ENCODE measurements at places on chromosomes 7 and 10. TPM values are rescaled to one million over a fixed set of nuclear protein-coding genes. Genes with fewer than 3 reads are reported as not detected.

GRCh38 chr10:128257428-128257827 lies 131.2 kb upstream of the MKI67 start:
- DNase-seq = no peak

Gene FOXP2
- polyA plus RNA-seq = 11.1 TPM

DNA sequence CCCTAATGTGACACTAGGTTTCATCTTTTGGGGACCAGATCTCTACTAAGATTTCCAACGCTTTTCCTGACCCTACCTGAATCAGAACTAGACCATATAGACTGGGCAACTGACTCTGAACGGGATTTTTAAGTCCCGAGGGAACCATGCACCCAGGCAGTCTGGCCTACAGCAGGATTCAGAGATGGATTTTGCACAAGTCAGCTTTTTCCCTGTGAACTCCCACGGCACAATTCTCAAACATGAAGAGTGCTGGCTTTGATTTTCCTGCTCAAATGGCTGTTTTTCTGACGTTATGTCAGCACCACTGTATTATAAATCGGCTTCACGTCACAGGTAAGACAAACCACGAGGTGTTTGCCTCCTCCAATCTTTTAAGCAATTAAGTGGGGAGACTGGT lies 409.1 kb downstream of the TCERG1L start:
- no peak for DNase-seq

- no peak for DNase-seq
These were observed 150.2 kb upstream of the PRSS58 start for GRCh38 chr7:142407939-142408570.

Gene MINDY3
- polyA plus RNA-seq = 50.3 TPM

DNA sequence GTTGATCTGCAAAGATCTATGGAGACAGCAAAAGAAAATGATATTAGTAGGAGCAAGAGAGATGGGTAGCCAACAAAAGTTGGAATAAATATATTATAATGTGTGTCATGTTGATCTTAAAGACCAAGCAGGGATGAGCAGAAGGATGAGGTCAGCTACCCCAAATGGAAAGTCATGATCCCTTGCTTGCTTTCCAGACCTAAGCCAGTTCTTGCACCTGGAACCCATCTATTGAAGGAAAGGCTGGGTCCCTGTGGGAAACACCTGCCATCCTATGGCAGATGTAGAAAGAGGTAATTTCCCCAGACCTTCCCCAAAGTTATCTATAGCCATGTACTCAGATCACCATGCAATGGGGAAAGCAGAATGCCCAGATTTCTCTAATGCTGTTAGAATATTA lies 52.5 kb downstream of the LYZL2 start:
- no peak for DNase-seq

- DNase-seq = no peak
These were observed 839.1 kb upstream of the SORCS1 start for GRCh38 chr10:108003576-108003975.

GRCh38 chr7:16791071-16791470 lies 13.7 kb downstream of the AGR2 start:
- DNase-seq = no peak

DNA sequence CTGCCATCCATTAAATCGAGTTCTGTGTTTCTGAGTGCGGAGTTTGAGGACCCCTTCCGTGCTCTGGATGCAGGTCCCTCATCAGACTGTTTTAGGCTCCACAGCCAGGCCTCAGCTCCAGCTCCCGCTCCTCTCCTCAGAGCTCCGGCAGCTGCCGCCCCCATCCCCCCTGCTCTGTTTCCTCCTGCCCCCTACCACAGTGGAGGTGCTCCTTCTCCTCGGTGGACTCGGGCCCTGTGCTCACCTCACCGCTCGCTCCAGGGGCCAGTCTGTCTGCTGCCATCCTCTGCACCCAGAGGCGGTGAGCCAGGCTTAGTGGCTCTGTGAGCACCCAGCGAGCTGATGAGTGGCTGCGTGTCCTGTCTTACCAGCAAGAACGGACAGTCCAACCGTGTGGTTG lies 21.4 kb upstream of the PRKAR1B start:
- DNase-seq = no peak

Gene AZGP1
- 62.9 TPM for polyA plus RNA-seq

DNA sequence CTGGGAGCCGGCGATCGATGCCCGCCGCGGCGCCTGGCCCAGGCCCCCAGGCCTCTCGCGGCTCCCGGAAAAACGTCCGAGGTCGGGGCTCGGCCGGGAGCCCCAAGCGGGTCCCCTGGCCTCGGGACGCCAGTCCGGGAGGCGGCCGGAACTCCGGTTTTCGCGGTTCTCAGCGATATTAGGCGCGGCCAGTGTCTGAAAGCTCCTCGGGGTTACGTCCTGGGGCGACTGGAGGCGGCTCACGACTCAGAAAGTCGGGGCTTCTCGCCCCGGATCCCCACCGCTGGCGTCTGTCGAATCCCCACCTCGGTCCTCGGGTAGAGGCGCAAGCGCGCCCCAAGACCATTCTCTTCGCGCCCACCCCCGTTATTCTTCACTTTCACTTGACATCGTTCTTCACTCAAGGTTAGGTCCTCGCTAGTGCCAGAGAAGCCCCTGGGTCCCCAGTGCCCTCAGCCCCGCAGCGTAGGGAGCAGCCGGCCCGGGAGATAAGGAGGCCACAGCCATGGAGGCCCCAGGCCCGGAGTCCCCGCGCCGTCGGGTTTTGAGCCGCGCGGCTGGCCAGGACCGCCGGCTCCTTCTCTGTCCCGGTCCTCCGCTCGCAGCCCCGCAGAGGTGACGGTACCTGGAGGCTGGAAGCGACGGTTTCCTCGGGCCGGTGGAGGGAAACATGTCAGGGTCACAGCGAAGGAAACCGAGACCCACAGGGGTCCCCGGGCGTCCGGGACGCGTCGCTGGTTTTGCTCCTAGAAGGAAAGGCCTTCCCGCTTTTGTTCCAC lies 35.2 kb upstream of the EBLN1 start:
- DNase-seq = peak; percentile 59

- no peak for DNase-seq
These were observed 34.4 kb upstream of the OTUD1 start for GRCh38 chr10:23404461-23404980.

DNA sequence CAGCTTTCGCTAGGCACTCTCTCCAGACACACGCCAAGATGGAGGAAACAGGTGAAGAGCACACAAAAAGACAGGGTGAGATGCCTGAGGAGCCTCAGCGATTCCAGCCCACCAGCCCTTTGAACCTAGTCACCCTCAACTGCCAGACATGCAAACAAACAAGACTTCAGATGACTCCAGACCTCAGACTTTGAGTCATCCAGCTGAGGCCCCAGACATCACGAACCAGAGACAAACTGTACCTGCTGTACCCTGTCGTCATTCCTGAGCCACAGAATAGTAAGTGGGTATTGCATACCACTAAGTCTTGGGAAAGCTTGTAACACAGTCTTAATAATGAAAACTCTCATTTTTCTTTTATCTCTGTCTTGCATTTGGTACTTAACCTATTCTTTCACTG lies 126.6 kb upstream of the LSM8 start:
- no peak for DNase-seq

DNA sequence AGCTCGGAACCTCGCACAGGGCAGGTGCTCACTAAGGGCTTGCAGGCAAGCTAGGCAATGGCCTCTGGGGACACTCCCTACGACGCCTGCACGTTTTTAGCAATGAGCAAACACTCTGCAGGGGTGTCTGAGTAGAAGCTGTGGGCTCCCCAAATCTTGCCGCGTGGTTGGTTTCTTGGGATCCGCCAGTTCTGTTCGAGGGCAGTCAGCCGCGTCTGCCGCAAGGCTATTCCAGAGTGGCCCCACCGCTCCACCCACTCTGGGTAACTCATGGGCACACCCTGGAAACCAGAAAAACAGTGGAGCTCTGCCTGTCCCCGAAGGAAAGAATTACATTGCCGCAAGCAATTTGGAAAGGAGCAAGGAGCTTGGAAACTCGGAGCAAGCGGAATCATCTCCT lies 189.3 kb upstream of the LYZL2 start:
- DNase-seq = no peak

- DNase-seq = no peak
These were observed 37.1 kb downstream of the COL26A1 start for GRCh38 chr7:101399759-101400158.

DNA sequence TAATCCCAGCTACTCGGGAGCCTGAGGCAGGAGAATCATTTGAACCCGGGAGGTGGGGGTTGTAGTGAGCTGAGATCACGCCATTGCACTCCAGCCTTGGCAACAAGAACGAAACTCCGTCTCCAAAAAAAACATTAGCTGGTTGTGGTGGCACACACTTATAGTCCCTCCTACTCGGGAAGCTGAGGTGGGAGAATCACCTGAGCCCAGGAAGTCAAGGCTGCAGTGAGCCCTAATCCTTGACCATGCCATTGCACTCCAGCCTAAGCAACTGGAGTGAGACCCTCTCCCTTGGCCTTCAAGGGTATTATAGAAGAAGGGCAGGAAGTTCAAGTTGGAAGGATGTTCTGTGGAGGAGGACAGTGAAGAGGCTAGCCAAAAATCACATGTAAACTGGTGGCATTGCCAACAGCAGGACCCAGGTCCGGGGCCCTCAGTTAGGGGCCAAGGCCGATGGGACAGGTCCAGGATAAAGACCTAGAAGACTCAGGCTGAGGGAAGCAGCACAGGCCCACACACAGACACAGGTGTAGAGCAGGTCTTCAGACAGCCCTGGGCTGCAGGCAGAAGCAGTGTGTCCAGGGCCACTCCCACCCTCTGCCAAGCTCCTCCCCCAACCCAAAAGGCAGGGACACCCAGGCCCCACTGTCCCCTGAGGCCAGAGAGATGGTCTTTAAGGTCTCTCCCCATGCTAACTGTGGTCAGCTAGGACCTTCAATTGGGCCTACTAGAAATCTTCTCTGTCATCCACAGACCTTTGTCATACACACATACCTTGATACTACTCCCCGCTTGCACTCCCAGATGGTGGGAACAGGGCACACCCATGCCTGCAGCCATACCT lies 8.4 kb upstream of the SAMD8 start:
- DNase-seq = no peak

Gene ZNF394
- 18.6 TPM for polyA plus RNA-seq

- no peak for DNase-seq
These were observed 397.6 kb downstream of the GPAM start for GRCh38 chr10:111785921-111786320.

Gene GPR85
- 5.3 TPM for polyA plus RNA-seq

Gene CNTNAP2
- polyA plus RNA-seq = 23.5 TPM

Gene ADIRF
- 18.9 TPM for polyA plus RNA-seq

DNA sequence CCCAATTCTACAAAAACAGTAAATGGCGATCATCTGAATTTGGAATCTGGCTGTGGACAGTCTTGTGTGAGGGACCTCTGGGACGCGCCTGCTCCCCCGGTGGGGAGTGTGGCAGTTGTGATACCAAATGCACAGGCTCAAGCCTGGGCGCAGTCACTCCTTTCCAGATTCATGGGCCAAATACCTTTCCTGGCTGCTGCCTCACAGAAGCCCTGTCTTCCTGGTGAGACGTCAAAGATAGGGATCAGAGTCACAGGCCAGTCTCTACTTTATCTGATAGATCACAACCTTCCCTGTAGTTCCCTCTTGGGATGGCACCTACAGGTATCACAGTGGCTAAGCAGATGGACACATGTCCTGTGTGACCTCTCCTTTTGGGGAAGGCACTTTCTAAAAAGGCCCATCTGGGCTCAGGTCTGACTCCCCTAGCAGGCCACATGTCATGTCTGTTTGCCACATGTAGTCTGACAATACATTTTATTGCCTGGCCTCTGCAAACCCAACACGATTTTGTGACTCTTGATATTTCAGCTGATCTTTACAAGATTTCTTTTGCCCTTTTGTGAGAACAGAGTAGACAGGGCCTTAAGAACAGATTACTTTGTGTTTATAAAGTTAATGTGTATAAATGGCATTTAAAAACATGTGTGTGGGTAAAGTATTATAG lies 150.1 kb downstream of the SNX10 start:
- no peak for DNase-seq

GRCh38 chr7:15985587-15986384 lies 299.3 kb upstream of the MEOX2 start:
- no peak for DNase-seq

Gene FRAT2
- 12.6 TPM for polyA plus RNA-seq

DNA sequence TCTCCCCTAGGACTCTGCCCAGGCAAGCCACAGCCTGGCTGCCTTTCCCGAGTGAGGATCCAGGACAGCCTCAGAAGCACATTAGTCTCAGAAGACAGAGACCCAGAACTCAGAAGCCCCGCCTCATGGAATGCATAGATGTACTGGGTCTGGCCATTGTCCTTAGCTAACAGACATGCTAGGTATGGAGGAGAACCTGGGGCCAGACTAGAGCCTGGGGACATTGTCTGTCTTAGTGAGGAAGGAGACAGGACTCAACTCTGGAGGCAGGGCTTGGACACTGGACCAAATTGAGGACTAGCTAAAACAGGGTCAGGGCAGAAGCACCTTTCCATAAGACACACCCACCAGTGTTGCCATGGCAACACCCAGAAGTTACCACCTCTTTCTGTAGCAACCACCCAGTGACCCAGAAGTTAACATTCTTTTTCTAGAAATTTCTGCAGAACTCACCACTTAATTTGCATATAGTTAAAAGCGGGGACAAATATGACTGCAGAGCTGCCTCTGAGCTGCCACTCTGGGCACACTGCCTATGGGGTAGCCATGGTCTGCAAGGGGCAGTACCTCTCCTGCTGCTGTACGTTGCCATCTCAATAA lies 27.5 kb downstream of the TLX1 start:
- DNase-seq = no peak

Gene ANKRD61
- polyA plus RNA-seq = 1.5 TPM

GRCh38 chr7:135729230-135729629 lies 1.2 kb upstream of the SLC13A4 start:
- no peak for DNase-seq

Gene AQP1
- 198 TPM for polyA plus RNA-seq

DNA sequence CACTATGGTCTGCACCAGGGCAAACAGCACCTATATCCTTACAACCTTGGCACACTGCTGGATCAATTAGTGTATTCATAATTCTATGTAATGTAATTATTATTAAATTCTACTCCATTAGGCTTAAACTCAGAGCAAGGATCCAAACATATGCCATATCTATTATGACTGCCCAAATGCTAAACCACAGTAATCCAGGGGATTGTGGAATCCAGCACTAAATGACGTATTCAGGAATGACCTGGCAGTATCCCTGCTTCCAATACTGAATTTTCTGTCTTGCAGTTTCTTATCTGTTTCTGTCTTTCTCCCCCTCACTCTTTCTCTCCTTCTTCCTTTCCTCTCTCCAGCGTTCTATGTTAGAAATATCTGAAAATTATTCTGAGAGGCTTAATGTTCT lies 16.5 kb upstream of the UBE2D1 start:
- DNase-seq = no peak

GRCh38 chr10:29857843-29858701 lies 201.3 kb downstream of the JCAD start:
- DNase-seq = no peak

Gene MICALL2
- polyA plus RNA-seq = 16.3 TPM
